ENCODE measurements at places on chromosomes 13 and 19. TPM values are rescaled to one million over a fixed set of nuclear protein-coding genes. Genes with fewer than 3 reads are reported as not detected.

Gene PCSK4
- 9.1 TPM for total RNA-seq

Gene SPIB
- 33.3 TPM for total RNA-seq

Gene CYSLTR2
- total RNA-seq: not detected

Gene ATP1A3
- 11.6 TPM for total RNA-seq

Gene SLC27A5
- total RNA-seq: 16.7 TPM

Gene RNF113B
- total RNA-seq: not detected

Gene POU2F2
- total RNA-seq: 2.8 TPM

Gene SIGLEC9
- not detected for total RNA-seq

Gene FUT1
- total RNA-seq: 15.9 TPM

Gene VSTM2B
- 0.29 TPM for total RNA-seq

Gene C19orf81
- total RNA-seq: 11.0 TPM

Gene IL4I1
- 0.61 TPM for total RNA-seq

Gene ZNF560
- not detected for total RNA-seq

Gene CASP14
- total RNA-seq: not detected

Gene FUT3
- total RNA-seq: not detected

Gene MYO1F
- 1.2 TPM for total RNA-seq

Gene UBE2L5
- not detected for total RNA-seq

Gene CATSPERD
- not detected for total RNA-seq

Gene IRF2BP1
- 28.2 TPM for total RNA-seq

Gene CUL4A
- 97.9 TPM for total RNA-seq

Gene SIGLEC8
- total RNA-seq: not detected

Gene FXYD1
- total RNA-seq: 6.8 TPM

Gene C13orf42
- 18.1 TPM for total RNA-seq

All from H9 (cell line).